SW480 (cell line): ENCODE measurements at places on chromosomes 12 and 14.

DNA sequence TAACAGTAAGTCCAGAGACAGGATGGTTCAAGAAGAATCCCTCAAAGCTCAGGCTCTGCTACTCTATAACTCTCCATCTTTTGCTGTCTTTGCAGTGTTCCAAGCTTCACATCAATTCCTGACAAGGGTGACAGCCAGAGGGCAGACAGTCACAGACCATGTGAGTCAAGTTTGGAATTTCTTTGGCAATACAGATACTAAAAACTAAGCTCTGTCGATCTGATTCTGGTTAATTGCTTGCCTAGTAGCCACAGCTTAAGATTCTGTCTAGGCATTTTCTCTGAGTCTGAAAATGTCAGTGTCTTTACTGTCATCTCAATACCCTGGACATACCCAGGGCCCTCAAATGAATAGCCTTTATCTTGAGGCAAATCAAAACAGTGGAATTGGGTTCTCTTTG lies 153.7 kb downstream of the CEP128 start:
- DNase-seq, result no peak

DNA sequence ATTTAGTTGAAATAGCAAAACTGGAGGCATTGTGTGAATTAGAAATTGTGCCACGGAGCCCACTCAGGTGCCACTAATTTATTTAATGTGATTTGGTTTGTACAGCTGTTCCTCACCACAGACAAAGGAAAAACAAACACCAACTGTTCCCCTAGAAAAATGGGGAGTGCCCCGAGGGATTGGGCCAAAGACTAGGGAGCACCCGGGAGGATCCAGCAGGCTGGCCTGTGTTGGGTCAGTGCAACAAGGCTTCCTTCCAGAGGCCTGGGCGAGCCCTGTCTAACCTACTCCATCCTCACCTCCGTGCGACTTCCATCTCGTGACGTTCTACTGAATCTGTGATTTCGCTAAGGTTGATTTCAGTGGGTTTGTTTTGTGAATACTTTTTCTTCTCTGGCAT lies 206.2 kb downstream of the CHST11 start:
- no peak for DNase-seq

GRCh38 chr14:95196268-95196667 lies 38.9 kb upstream of the DICER1 start:
- DNase-seq, result peak; percentile 34

- no peak for DNase-seq
Observed at GRCh38 chr14:95067526-95067925, 89.8 kb downstream of the DICER1 start.

GRCh38 chr14:100740929-100741328 lies 14.2 kb downstream of the DLK1 start:
- DNase-seq, result no peak
